ENCODE measurements at places on chromosomes 2 and 18.

- DNase-seq = no peak
Measured at GRCh38 chr18:12246849-12247808, 7.0 kb upstream of the CIDEA start.

DNA sequence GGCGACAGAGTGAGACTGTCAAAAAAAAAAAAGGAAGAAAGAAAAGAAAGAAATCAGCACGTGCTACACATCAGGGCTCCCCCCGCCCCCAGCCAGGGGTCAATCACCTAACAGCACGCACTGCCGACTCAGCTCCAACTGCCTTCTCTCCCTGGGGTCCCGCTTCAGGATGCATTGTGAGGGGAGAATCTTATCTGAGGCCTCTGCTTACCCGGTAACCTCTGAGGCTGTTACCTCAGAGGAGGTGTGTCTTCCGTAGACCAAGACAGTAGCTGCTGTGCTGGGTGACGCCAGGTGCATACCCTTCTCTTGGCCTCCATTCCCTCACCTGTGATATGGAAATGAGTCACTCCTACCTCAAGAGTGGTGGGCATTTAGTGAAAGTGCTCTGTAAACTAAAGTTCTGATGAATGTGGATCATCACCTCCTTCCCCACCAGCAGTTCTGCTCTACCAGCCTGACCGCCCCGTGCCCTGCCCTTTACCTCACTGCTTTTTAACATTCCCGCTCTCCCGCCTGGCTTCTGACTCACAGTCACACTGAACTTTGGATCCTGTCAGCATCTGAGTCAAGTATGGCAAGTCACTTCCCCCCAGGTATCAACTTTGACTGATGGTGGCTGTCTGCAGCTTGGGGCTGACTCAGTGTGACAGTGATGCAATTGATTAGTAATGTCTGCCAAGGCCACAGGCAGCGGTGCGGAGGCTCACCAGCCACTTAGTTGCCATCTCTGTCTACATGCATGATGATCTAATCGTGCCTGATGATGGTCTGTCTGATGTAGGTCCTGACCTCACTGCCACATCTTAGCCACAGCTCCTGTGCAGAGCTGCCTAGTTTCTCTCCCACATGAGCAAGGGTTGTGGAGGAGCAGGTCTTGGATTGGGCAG, 20.1 kb downstream of the ARID5A start:
- DNase-seq = no peak

GRCh38 chr18:73696698-73697097, 450.9 kb downstream of the FBXO15 start:
- DNase-seq = no peak

DNA sequence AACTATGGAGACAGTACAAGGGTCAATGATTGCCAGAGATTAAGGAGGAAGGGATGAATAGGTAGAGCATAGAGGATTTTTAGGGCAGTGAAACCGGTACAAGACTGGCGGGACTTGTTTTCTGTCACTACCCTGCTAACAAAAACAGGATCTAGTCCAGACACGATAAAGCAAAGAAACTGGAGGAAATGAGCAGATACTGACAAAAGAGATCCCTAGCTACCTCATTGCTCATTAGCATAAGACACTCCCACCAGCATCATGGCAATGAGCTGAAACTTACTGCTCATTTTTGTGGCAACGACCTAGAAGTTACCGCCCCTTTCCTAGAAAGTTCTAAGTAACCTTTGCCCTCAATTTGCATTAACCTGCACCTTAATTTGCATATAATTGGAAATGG, 131.2 kb downstream of the ETAA1 start:
- DNase-seq = no peak

DNA sequence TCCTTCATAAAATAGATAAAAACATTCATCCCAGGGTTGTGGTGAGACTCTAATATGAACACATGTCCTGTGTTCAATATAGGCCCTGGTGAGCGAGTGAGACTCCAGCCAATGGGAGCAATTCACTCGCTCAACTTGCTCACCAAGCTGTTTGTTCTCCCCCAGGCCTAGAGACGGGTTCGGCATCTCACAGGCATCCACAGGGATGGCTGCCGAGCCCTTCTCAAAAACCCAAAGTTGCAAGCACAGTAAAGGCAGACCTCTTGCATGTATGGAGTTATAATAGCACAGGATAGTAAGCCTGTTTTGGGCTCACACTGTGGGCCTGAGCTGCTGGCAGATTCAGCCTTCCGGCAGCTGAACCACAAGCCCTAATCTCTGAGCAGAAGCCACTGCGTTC, 15.7 kb downstream of the PARD6G start:
- DNase-seq = no peak

DNA sequence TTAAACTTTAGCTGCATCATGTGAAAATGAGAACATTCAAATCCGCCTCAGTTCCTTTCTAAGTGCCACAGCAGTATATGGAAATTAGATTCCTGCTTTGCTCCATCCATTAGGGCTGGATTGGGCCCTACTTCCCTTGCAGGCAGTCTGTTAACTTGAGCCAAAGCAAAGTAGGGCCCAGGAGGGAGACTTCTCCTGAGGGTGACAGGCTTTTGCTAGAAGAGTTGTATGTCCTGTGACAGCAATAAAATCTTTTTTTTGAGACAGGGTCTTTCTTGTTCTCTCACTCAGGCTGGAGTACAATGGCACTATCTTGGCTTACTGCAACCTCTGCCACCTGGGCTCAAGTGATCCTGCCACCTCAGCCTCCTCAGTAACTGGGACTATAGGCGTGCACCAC, 28.1 kb downstream of the VIL1 start:
- no peak for DNase-seq

DNA sequence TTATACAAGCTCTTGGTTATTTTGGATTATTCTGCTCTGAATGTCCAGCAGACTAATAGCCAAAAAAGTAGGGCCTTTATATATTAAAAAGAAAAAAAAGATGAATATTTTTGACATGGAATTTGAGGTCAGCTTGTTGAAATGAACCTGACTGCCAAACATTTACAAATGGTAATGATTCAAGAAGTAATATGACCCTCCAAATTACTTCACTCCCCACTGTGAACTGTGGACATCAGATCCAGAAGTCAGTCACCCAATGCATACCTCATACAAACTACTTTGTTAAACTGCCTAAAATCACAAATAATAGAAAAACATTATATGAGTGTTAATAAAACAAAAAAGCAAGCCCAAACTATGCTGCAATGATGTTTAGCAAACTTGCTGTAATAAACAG, 10.0 kb downstream of the EPG5 start:
- DNase-seq = no peak

DNA sequence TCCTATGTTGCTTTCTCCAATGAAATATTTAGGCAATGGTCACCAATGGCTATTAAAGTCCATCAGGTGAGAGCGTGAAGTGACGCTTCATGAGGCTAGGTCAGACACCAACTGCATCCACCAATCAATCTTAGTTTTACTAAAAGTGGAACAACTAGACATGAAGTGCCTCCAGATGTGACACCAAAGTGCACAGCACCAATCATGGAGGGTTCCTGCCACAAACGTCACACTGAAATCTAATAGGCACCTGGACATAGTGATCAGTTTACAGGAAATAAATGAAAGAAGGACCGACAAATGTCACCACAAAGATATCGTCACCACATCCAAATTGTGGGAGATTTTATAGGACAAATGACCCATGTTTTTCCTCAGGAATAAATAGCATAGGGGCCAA, 70.5 kb downstream of the PSMG2 start:
- DNase-seq = no peak

- DNase-seq = no peak
Measured at GRCh38 chr2:192773044-192773443, 578.3 kb upstream of the TMEFF2 start.

DNA sequence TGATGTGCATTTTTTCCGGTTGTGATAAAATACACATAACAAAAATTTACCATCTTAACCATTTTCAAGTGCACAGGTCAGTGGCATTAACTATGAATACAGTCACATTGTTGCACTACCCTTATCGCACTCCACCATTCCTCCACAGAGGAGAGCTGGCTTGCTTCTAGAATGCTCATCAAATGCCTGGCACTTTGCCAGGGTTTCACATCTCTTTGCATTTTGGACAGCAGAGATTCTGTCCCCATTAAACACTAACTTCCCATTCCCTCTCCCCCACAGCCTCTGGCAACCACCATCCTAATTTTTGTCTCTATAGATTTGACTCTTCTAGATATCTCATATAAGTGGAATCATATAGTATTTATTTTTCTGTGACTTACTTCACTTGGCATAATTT, 165.0 kb downstream of the ASB1 start:
- no peak for DNase-seq

GRCh38 chr2:221724631-221725203, 152.6 kb upstream of the EPHA4 start:
- DNase-seq = no peak

- DNase-seq = no peak
Measured at GRCh38 chr2:199469514-199470360, 12.0 kb upstream of the SATB2 start.

GRCh38 chr2:20128506-20129330, 77.3 kb upstream of the LAPTM4A start:
- no peak for DNase-seq

DNA sequence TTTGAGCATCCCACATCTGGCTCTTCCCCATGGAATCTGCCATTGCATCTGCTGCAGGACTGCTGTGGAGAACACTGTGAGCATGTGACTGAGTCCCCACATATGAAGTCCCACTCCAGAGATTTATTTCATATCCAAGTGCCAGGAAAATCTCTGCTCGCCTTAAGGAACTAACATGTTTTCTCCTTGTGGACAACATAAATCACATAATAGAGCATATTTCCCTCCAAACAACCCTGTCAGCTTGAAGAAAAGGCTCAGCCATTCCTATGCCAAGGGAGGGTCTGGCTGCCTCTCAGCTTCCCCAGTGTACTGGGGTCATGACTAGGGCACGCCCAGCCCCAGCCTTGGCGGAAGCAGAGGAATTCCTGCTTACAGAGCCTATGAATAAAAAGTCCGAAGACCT, 193.7 kb downstream of the DNER start:
- no peak for DNase-seq

DNA sequence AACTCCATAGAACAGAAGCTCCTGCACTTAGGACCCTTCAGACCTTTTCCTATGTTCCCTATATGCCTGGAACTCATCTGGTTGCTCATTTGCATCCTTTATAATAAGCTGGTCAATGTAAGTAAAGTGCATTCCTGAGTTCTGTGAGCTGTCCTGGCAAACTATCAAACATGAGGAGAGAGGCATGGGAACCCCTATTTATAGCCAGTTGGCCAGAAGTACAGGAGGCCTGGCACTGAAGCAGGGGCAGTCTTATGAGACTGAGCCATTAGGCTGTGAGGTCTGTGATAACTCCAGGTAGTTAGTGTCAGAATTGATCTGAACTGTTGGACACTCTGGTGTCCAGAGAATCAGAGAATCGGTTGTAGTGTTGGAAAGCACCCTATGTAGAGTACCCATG, 88.4 kb downstream of the EHD3 start:
- DNase-seq = no peak

DNA sequence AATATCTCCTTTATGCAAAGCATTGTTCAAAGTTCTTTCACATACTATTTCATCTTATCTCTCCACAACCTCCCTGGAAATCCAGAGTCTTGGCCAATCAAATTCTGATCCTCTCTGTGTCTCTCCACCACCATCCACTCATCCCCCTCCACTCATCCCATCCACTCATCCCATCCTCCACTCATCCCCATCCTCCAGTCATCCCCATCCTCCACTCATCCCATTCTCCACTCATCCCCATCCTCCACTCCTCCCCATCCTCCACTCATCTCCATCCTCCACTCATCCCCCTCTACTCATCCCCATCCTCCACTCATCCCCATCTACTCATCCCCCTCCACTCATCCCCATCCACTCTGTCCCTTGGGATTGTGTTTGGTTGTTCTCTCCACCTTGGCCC, 101.1 kb downstream of the BCL2 start:
- DNase-seq = no peak

- no peak for DNase-seq
Measured at GRCh38 chr2:121450301-121450700, 80.4 kb upstream of the RNU4ATAC start.

GRCh38 chr2:166184789-166185188, 57.0 kb upstream of the SCN1A start:
- no peak for DNase-seq

DNA sequence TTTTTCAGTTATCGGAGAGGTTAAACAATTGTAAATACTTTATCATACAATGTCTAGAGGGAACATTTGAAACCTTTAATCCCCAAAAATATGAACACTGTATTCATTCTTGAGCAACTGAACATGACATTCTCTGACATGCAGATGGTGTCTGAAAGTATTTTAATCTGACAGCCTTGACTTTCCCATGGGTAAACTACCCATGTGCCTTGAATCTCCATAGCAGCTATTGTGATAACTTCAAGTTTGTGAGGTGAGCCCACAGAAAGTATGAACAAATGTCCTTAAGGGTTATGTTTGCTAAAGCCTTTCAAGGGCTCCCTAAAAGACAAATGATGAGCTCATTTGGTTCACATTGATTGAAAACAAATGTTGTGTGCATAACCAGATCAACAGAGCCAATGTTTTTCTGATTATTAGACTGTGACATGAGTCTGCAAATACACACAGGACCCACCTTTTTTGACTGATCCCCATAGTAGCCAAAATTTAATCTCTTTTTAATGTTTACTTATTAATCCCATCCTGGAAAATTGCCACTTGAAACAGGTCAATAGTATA, 1326.0 kb downstream of the LRP1B start:
- no peak for DNase-seq

DNA sequence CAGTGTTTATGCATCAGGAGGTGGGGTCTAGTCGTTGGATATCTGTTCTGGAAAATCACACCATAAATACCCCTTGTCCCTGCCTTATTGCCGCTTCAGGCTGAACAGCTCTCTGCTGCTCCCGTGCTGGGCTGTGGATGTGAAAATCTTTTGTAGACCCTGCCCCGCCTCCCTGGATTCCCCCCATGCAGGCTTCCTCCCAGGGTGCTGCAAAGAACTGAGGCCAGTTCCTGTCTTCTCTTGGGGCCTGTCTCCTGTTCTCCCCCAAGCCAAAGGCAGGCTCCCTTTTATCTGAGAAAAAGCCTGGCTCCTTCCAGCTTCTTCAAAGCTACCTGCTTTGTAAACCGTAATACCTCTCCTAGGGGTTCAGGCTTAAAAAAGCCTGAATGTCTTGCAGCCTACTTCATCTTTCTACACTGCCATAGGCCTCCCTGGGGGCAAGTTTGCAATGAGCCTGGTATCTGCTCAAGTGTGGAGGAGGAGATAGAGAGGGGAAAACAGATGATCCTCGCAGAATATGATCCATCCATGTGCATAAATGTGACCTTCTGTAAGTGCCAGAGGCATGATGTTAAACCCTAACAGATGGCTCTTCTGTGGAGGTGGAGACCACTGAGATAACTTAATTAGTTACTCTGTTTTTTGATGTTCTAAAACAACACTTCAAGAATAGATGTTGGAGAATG, 55.3 kb downstream of the VWA3B start:
- no peak for DNase-seq

DNA sequence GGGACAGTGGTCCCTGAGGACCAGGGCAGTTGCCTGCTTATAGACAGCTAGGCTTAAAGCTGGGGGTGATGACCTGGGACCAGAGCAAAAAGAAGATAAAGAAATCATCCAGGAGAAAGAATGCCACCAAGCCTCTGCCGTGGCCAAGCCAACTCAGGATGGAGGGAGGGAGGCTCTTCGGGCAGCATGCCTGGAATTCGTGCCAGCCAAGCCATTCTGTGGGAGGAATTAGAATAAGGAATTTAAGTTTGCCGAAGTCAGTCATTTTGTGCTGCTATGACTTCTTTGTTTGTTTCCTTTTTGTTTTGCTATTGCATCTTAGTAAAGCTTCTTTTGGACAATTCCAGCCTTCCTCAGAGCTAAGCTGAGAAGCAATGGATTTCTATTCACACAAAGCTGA, 124.1 kb downstream of the EN1 start:
- DNase-seq = no peak

GRCh38 chr2:215626812-215627281, 191.0 kb upstream of the FN1 start:
- DNase-seq = no peak
